Stimulated activated CD8-positive, alpha-beta memory T cell treated with anti-CD3 and anti-CD28 coated beads, Interleukin-4, amount 100 ng/mL, for 24 hours (primary cell): ENCODE measurements at places on chromosomes 4 and X.

DNA sequence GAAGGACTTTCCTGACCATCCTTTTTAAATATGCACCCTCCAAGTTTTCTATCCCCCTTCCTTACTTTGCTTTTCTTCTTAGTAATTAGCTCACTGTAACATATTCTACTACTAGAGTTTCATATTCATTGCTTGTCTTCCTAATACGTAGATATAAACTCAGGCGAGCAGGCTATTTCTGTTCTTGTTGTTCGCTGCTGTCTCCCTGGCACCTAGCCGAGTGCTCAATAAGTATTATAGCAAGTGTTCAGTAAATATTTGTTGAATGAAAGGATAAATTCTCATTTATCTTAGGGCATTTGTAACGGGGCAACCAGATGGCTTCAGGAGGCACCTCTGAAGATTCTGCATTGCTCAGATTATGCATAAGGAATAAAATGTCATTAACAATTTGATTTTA, 6.8 kb upstream of the RHOH start:
- no peak for DNase-seq

GRCh38 chr4:169628579-169628978, 8.2 kb downstream of the CLCN3 start:
- no peak for DNase-seq

GRCh38 chrX:2391869-2392606, 108.7 kb downstream of the DHRSX start:
- DNase-seq, result no peak

GRCh38 chr4:111945014-111945413, 200.2 kb upstream of the FAM241A start:
- DNase-seq, result no peak

DNA sequence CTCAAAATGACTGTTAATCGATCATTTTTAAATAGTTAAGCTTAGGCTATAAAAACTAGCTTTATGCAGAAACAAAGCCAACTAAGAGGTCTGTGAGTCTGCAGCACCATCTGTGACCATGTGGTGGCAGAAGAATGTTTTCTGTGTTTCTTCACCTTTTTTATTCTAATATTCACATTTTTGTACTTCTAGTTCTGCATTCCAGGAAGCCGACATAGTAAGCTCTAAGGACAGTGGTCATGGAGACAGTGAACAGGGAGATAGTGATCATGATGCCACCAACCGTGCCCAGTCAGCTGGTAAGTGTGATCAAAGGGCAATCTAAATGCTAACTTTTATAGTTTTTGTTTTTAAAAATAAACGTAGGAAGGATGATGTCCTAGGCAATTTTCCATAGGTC, 5.6 kb downstream of the PCDH10 start:
- no peak for DNase-seq

DNA sequence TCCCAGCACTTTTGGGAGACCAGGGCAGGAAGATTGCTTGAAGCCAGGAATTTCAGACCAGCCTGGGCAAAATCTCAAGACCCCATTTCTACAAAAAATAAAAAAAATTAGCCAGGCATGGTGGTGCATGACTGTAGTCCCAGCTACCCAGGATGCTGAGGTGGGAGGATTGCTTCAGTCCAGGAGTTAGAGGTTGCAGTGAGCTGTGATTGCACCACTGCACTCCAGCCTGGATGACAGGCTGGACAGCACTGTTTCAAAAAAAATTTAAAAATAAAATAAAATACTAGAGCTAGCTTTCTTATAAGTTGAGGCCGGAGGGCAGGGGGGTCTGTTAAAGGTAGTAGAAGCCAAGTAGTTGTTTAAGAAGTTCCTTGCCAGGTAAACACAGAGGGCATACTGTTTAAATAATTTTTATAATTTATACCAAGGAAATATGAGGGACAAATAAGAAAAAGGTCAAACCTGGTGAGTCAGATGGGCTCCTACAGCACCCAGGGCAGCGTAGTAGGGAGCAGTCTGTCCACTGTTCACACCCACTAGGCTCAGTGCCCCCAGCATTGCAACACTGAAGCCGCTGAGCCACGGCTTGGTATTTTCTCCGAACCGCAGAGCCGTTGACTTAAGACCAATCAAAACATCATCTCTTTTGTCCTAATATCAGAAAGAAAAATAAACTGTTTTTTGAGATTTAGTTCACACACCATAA, 17.3 kb downstream of the COQ2 start:
- no peak for DNase-seq

DNA sequence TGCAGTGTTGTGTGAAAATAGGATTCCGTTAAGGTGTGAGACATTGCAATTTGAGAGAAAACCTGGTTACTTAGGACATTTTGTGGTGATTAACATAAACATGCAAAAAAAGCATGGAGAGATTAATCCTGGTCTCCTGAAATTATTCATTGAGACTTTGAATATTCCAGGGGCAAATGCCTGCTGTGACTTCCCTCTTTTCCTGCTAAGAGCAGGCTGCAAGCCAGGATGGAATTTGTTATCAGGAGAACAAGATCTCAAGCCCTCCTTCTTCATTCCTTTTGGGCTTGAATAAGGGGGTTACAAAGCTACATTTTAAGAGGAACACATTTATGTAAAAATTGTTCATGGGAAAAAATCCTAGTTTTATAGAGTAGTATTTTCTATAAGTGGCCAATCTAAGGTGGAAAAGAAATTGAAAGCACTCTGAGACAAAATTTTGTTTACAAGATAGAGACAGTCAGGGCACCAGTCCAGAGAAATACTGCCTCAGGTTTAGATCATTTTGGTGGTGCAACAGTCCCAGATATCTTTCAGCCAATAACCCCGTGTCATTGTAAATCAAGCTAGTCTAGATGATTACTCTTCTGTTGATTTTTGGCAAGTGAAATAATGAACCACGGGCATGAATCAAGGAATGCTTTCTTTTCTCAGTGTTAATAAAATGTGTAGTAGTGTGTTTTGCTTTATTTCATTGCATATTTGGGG, 1528.3 kb upstream of the AGA start:
- DNase-seq, result no peak

GRCh38 chrX:21373637-21374162, 518 bp upstream of the CNKSR2 start:
- no peak for DNase-seq

DNA sequence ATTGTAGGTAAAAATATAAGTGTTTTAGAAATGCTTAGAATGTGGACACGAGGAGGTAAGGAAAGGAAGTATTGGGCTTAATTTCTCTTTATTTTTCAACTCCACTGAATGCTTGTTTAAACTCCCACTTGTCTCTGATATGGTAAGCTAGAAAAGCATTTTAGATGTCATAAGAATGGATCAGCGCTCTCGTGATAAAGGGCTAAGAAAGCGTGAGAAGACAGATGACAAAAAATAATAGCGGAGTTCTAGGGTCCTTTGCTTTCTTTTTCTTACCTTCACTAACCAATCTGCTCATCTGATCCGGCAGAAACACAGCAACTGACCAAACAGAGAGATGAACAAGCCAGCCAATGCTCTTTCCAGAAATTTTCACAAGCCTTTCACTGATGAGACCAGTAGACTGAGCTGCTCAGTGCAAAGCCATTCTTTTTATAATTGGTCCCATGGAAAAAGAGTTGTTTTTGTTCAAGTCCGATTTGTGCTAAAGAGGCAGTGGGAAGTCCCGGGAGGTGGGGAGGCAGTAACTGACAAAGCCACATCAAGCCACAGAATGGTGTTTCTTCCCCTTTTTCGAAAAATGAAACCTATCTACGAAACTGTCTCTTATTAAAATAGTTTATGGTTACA, at the start of gene TASL:
TASL (minus strand) TSS at position 405 of the 630 bp plus-strand sequence. CDS start 17,411 bp downstream, outside the sequence.
- no peak for DNase-seq

DNA sequence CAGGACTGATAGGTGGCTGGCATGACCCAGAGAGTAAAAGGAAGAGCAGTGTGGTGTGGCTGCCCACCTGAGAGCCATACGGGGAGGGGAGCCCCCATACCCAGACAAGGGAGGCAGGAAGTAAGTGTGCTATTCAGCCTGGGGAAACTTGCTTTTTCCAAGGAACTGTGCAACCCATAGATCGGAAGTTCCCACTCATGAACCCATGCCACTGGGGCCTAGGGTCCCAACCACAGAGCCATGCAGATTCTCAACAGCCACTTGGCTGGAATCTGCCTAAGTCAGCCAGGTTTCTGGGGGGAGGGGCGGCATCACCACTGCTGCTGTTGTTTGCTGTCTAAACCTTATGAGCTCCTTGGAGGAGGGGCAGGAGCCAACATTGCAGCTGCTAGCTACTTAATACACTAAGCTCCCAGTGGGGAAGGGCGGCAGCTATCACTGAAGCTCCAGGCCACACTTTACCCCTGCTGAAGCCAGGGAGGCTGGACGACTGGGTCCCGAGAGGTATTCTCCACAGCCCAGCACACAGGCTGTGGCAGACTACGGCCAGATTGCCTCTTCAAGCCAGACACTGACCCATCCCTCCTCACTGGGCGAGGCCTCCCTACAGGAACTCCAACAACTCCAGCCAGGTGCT, 410.4 kb downstream of the INPP4B start:
- DNase-seq, result no peak

DNA sequence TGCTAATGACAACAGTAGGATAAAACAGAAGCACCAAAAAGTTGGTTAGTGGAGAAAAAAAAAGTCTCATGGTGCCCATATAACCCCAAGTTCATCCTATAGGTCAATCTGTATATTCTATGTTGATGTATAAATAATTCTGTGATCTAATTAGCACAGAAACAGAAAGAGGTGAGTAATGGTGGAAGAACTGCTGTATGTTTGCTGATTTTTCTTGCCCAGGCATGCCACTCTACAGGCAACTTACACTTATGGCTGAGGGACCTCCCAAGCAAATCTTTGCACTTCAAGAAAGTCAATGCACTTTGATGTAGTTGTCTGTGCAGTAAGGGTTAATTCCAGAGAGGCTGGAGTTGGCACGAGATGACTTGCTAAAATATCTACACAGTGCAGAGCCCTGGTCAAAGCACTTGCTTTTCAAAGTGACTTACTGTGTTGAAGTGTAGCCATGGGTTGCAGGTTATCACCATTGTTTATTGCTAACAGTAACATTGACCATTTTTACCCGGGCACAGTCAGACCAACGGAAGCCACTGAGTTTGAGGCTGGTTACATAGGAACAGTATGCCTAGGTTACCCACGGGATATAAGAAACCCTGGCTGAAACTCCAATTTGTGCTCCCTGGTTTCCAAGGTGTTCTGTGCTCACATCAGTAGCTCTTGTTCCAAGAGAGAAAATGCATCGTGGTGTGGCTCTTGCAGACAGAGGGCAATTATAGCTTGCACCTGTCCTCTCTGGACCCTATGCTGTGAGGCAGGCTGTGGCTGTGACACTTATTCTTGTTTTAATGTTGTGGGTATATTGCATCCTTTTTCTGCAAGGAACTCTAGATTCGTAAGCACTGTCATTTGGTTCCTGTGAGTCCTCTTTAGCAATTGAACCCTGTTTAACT, 141.3 kb upstream of the FTHL17 start:
- no peak for DNase-seq

- no peak for DNase-seq
These were observed 63.8 kb upstream of the GABRQ start for GRCh38 chrX:152573866-152574265.

- DNase-seq, result no peak
These were observed 702 bp downstream of the MMGT1 start for GRCh38 chrX:135973025-135973547.

- DNase-seq, result no peak
These were observed 20.7 kb downstream of the PSAPL1 start for GRCh38 chr4:7414046-7414445.

DNA sequence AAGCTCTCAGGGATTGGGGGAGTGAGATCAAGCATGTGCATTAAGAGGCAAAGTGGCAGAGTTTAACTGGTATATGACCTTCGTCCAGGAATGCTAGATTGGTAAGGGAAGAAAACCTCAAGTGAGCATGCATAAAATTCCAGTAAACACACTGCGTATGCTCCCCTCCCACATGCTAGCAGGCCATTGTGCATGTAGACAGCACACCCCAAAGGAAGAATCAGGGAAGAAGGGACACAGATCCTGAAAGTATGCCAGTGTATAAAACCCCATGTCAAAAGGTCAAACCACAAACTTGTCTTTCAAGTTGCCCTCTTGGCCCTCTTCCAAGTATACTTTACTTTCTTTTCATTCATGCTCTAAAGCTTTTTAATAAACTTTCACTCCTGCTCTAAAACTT, 405.2 kb upstream of the CNKSR2 start:
- no peak for DNase-seq

DNA sequence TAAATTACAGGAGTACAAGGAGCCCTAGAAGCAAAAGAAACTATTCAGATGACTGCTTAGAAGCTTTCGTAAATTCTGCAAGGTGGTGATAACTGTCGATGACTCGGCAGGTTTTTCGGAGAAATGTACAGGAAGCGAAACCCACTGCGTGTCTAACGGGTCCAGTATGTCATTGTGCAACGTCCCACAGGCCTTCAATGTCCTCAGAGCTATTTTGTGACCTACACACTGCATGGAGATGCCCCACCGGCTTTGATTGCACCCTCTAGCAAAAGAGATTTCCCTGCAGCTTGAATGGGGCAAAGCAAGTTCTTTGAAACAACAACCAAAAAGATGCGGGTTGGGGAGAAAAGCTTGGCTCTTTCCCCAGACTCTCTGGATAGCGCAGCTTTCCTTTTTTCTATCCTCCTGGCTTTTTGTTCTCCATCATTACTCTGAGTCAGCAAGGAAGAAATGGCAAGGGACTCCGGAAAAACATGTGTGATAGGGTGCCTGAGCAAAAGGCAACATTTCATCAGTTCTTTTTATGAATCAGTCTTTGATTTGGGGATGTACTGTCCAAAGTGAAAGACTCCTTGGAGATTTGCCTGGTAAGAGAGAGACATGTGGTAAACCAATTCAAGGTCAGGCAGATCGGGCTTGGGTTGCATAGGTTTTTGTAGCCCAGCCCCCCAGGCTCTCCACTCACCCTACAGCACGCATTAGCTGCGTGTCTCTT, 112.0 kb upstream of the TBL1X start:
- no peak for DNase-seq

- no peak for DNase-seq
These were observed 62.1 kb downstream of the RHOXF2B start for GRCh38 chrX:120015145-120016067.

- DNase-seq, result no peak
These were observed 241.9 kb upstream of the NDST4 start for GRCh38 chr4:115355329-115355728.

DNA sequence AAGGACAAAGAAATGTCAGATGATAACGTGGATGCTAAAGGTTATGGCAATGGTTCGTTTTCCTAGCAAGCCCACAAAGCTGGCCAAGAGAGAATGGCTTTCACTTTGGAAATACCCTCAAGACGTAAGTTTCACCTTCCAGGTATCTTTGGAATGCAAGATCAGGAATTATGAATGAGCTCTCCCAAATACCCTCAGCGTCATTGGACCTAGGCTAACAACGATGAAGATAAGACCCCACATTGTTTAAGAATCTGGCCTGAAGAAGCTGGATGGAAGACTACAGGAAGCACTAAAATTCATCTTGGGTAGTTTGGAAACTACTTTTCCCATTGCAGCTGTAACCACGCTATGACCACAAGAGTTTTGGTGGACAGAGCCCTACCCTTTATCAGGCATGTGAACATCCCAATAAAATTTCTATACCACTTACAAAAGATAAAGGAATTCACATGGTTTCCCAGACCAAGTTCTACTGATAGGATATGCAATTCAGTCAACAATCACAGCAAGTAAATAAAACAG, 111.9 kb downstream of the KDR start:
- DNase-seq, result no peak
